Stimulated activated CD8-positive, alpha-beta memory T cell treated with anti-CD3 and anti-CD28 coated beads, Interleukin-4, amount 100 ng/mL, for 4 hours (primary cell): ENCODE measurements at places on chromosomes 2 and 18.

- DNase-seq, result no peak
Observed at GRCh38 chr2:105896765-105897163, 152.1 kb downstream of the NCK2 start.

GRCh38 chr2:149544692-149545091 is 42.9 kb downstream of the MMADHC start:
- DNase-seq, result no peak

DNA sequence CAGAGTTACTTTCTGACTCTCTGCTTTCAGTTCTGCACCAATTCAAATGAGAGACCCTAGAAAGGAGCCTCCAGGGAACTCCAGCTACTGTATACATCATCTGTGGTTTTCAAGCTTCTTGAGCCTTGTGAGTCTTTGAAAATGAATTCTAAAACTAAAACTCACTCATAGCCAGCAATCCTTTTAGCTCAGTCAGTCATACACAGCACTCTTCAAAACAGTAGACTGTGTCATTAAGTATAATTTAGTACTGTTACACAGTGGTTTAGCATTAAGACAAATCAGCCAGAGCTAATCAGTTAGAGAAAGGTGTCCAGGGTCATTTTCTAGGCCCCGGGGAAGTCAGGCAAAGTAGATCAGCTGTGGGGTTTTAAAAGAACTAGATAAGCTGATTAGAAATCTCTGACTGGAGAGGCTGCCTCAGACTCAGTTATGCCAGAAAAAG is 322.1 kb upstream of the THUMPD2 start:
- DNase-seq, result no peak

GRCh38 chr18:12247946-12248345 is 6.2 kb upstream of the CIDEA start:
- no peak for DNase-seq

GRCh38 chr2:207676827-207677354 is 34.5 kb upstream of the CCNYL1 start:
- DNase-seq, result no peak

DNA sequence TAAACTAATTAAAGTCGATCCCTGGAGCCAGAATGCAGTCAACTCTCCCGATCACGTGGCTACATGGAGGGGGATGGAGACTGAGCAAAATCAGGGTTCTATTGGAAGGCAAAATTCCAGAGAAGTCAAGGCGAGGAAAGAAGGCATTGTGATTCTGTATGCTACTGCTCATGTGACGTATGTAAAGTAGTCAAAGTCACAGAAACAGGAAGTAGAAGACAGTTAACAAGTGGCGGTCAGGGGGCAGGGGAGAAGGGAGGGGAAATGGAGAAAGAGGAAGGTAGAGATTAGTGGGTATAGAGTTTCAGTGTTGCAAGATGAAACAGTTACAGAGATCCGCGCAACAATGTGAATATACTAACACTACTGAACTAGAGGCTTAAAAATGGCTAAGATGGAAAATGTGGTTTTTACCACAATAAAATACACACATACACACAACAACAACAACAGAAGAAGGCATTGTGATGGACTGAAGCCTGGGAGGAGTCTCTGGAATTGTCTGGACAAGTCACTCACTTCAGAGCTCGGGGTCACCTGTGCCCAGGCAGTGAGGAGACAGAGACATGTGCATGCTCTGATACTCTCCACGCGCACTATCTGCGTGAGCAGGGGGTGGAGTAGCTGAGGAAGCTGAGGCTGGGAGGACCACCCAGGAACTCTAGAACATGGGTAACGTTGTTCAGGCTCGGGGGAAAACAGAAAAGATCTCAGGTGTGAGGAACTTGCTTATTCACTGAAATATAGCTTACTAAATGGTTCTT is 89.9 kb upstream of the CDCA7 start:
- DNase-seq, result no peak

- no peak for DNase-seq
Observed at GRCh38 chr18:9861157-9861556, 24.6 kb upstream of the TXNDC2 start.

DNA sequence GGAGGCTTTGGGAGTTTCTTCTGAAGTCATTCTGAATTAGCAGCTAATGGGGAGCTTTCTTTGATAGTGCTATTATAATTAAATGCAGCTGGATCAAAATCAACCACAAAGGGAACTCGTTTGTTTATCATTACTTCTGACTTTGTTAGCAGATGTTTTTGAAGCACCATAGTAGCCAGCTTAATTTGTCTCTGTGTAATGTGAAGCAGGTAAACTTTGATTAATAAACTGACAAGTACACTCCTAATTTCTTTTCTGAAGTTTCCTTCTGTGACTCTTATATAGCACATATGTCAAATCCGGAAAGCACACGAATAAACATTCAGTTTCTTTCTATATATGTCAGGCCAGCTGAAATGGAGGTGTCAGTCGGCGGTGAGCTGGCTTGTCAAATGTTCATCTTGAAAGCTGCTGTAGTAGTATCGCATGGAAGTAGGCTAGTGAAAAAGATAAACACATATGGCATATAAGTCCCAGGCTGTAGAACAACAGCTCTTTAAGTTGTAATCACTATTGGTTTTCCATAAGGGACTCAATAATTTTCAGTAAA is 451.9 kb upstream of the ZEB2 start:
- DNase-seq, result no peak

DNA sequence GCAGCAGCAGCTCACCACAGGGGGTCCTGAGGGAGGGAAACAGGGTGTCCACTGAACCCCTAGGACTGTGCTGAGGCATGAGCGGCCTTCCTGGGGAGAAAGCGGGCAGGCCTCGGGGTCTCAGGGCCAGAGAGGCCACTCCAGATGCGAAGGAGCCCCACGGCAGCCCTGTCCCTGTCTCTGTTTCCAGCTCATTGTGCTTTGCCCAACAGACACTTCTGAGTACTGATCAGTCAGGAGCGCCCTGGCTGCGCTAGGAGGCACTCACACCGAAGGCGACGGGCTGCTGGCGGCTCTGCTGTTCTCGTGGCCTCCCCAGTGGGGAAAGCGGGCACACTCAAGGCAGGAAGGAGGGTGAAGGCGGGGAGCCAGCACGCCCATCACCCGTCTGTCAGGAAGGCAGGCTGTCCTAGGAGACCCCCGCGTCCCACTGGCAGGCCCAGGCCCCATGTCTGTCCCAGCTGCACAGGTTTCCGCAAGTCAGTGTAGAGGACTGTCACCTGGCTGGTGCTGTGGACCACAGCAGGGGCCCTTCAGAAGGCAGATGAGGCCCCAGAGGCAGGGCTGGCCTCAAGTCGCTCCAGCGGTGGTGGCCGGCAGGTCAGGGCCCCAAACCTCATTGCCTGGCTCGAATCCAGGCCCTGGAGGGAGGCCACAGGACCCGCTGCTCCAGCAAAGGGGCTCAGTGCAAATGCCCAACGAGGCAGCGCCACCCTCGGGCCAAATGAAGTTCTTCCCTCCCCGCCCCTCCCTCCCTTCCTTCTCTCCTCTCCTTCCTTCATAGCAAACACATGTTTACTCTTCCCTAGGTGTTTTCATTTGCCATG is 6.8 kb downstream of the ESPNL start:
- no peak for DNase-seq

DNA sequence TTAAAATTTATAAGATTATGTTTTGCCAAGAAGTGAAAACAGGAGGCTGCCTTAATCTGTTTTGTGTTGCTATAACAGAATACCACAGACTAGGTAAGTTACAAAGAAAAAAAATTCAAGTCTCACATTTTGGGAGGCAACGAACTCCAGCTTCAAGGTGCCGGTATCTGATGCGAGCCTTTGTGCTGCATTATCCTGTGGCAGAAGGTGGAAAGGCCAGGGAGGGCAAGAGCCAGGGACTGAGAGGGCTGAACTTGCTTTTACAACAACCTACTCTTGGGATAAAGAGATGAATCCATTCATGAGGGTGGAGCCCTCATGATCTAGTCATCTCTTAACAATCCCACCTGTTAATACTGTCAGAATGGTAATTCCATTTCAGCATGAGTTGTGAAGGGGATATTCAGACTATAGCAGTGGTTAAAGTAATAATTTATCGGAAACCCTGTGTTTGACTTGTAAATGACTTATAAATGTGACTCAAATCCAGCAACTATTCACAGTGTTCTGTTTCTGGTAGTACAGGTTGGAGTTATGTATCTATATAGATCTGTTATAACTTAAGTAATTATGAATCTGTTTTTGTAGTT is 3.7 kb downstream of the MTX2 start:
- no peak for DNase-seq

GRCh38 chr2:128032092-128032491 is 4.2 kb upstream of the SAP130 start:
- DNase-seq, result no peak

GRCh38 chr2:119290859-119291587 is 67.4 kb downstream of the STEAP3 start:
- DNase-seq, result peak; percentile 22

- no peak for DNase-seq
Observed at GRCh38 chr18:72207280-72207679, 336.9 kb downstream of the CBLN2 start.
